Central memory CD4-positive, alpha-beta T cell (primary cell): ENCODE measurements at places on chromosomes 6 and 20.

DNA sequence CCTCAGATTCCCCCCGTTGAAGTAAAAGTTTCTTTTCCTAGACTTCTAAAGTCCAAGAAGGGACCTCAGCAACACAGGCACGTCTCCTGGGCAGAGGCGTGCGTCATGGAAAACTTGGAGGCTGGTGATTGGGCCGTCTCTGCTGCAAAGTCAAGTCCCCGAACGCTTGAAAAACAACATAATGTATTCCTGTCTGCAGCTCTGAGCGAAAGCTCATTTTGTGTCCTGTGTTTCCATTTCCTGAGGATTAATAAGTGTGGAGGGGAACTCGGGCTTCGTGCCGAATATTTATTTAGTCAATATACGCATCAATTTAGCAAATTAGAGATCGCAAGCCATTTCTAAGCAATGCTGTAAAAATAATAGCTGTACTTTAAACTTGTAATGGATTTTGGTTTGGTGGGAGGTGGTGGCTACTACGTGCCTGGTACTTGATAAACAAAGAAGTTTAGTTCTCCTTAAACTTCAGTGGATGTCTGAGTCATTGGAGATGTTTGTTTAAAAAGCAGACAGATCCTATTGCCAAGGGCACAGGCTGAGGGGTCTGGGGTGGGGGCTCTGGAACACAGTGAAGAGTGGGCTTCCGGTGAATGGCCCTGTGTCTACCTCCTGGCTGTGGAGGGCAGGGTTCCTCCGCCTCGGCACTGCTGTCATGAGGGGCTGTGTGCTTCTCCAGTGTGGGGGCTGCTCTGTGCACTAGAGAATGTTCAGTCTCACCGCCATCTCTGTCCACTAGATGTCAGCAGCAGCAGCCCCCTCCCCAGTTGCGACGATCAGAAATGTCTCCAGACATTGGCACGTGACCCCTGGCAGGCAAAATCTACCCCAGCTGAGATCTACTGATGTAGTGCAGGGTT lies 21.8 kb downstream of the PCK1 start:
- no peak for DNase-seq

DNA sequence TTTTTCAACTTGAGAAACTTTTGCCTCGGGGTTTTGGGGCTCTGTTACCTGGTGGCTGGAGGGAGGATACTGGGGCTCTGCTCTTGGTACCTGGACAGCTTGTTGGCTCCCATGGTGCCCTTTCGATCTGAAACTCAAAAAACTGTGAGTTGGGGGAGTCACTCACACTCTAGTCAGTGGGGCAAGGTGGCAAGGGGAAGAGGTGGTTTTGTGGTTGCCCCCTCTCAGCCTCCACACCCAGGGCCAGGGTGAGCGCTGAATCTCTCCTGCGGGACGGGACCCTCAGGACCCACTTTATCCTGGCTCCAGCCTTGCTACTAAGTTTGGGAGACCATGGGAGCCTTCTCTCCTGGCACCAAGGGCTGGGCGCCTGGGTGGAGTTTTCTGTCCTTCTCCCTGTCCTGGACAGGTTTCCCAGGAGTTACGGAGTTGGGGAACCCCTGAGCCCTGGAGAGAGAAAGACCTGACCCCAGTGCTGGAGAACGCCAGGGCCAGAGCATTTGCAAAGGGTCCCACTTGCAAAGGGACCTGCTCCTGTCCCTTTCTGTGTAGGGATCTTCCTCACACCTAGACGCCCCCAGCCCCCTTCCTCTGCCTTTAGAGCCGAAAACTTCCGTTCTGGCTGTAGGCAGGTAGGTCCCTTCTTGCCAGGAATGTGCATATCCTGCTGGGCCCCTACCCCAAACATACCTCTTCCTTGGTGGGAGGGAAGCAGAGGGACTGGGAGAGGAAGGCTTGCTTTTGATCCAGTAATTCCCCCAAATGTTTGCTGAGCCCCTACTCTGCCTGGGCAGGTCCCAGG lies 2.9 kb downstream of the FOXP4 start:
- DNase-seq, result no peak

- no peak for DNase-seq
Measured at GRCh38 chr6:12555267-12555666, 161.3 kb upstream of the PHACTR1 start.

GRCh38 chr6:54559136-54559535 lies 250.9 kb downstream of the TINAG start:
- no peak for DNase-seq

GRCh38 chr6:41640426-41640825 lies 2.2 kb downstream of the MDFI start:
- DNase-seq, result no peak

- no peak for DNase-seq
Measured at GRCh38 chr6:31720196-31720770, 1.3 kb downstream of the LY6G6C start.
